ENCODE measurements at places on chromosomes 2 and 18.

GRCh38 chr2:51595836-51596235, 563.9 kb upstream of the NRXN1 start:
- DNase-seq = no peak

DNA sequence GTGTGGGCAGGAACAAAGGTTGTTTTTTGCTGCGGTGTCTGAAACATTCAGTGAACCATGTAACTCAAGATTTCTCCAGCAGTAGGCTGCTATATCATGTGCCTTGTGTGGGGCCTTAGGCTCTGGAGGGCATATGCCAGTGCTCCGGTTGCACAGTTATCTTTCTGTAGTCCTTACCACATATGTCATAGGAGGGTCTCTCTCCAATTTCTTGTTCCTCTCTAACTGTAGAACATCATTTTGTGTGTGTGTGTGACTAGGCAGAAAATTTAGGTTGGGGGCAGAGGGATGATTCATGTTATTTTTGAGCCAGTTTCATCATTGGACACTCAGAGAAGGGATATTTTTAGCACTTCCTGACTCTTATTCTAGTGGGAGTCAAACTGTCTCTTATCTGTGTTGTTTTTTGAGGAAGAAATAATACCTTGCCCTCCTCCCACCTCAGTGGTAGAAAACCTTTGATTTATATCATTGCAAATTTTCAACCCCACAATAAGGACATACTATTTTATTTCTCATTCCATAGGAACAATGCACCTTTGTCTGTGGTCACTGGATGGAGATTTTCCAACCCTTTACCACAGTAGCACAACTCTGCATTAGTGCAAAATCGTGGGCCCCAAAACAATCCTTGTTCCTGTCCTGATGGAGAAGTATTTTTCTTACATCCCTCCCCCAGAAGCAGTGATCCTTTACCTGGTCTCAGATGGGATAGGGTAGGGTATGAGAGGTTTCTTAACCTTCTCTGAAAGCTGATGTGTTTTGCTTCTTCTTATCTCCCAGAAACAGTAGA, 113.9 kb downstream of the CCDC74A start:
- no peak for DNase-seq

GRCh38 chr2:105977212-105977611, 216.9 kb downstream of the UXS1 start:
- DNase-seq = no peak

DNA sequence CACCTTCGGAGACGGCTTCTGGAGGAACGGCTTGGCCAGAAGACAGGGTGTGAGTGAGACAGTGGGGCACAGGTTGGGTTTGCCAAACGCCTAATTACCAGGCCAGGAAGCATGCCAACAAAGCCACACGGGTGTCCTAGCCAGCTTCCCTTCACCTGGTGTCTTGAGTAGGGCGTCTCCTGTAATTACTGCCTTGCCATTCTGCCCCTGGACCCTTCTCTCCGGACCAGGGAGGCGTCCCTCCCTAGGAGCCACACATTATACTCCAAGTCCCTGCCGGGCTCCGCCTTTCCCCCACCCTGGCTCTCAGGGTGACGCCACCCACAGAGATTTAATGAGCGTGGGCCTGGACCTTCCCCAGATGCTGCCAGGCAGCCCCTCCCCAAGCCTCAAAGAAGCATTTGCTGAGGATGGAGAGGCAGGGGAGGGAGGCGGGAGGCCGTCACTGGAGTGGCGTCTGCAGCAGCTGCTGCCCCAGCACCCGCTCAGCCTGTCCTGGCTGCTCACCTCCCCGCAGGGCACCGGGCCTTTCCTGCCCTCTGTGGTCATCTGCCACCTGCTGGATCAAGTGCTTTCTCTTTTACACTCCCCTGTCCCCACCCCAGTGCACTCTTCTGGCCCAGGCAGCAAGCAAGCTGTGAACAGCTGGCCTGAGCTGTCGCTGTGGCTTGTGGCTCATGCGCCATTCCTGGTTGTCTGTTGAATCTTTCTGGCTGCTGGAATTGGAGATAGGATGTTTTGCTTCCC, 20.7 kb downstream of the FOSL2 start:
- no peak for DNase-seq

DNA sequence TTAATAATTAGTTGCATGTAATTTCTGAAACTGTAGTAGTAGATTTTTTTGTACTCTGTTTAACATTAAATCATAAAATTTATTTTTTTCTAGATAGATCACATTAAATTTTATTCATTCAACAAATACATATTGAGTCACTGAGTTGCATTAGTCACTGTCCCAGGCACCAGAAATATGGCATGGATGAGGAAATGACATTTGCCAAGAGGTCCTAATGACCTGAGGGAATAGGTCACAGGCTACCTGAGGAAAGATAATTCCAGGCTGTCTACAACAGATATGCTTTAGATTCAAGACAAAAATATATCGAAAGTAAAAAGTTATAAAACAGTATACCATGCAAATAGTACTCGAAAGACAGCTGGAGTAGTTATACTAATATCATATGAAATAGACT, 852.4 kb upstream of the ACVR2A start:
- no peak for DNase-seq

- DNase-seq = no peak
These were observed 267.7 kb downstream of the GLI2 start for GRCh38 chr2:121003391-121003790.

DNA sequence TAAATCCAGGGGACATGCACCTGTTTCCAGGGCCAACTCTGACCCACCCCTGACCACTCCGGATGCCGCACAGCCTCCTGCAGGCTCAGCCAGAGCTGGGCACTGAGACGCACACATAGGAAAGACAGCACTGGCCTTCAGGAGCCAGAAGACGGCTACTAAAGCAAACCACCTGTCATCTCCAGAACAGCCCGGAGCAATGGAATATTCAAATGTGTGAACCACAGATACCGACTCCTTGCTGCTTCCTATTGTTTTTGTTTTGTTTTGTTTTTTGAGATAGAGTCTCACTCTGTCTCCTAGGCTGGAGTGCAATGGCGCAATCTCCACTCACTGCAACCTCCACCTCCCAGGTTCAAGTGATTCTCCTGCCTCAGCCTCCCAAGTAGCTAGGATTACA, 94.0 kb downstream of the LAMA1 start:
- no peak for DNase-seq
